Activated CD4-positive, alpha-beta T cell treated with anti-CD3 and anti-CD28 coated beads, Interleukin-2, amount 50 U/mL, for 24 hours (primary cell): ENCODE measurements at places on chromosomes 16 and 17.
A peak's percentile ranks its signal among the peaks of the same experiment; 100 is the strongest.

- no peak for DNase-seq
Measured at GRCh38 chr16:56677474-56677873, 4.8 kb upstream of the MT1X start.

DNA sequence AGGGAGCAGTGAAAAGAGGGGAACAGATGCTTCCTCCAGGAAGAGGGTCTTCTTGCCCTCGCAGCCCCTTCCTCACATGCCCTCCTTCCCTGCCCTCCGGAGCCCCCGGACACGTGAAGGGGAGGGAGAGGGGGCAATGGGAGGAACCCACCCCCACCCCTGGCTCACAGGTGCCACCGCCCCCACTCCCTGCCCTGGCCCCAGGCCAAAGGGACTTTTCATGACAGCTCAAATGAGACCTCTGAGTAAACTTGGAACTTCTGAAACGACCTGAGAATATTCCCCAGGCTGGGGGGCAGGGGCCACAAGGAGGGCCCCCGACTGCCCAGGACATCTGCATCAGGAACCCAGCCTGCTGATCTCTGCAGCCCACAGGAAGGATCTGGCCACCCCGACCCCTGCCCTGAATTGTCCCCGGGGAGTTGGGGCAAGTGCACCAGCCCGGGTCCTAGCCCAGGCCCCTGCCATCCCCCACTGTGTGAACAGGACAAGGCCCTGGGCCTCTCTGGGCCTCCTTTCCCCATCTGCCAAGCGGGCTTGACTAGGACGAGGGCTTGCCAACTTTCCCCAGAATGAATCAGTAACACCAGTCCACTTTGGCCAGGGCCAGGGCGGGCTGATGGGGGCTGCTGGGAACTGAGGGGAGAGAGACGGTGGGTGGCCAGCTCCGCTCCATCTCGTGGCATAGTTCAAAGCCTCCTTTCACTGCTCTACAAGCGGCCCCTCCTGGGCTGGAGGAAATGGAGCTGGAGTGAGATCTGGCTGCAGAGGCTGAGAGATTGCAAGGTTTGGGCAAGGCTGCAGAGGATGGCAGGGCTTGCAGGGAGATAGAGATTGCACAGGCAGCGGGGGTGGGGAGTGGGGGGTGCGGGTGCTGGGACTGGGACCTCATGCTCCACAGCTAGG is 3.8 kb downstream of the IL21R start:
- DNase-seq = peak; percentile 75

- DNase-seq = no peak
Measured at GRCh38 chr16:59296888-59297287, 562.8 kb upstream of the GOT2 start.

GRCh38 chr17:81254955-81255717 is 16.0 kb downstream of the NDUFAF8 start:
- DNase-seq = no peak

DNA sequence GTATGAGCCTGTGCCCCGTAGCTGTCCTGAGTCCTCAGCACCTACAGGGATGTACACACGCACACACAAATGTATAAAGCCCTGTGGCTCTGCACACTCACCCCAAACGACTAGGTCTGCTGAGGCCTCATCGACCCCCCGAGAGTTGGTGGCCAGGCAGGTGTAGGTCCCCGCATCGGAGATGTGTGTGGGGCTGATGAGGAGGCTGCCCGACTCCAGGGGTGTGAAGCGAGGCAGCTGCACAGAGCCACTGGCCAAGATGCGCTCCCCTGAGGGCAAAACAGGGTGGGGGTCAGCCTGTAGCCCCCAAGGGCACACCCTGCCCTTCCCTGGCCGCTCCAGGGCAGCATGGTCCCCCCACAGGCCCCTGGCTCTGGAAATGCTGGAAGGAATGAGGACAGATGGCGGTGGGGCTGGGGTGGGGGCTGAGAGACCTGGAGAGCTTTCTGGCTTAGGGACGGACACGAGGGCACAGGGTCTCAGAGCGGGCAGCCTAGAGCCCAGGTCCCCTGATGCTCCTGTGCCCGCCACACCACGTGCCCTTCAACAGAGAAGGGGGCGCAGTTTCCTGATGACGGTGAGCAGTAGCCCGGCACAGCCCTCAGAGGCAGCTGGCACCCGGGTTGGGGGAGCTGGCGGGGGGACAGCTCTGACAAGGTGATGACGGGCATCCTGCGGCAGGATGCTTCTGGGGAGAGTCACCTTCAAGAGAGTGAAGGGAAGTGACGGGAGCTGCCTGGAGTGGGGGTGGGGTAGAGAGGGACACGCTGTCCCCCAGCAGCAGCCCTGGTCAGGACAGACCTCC is 119.8 kb upstream of the CDC42EP4 start:
- no peak for DNase-seq

GRCh38 chr16:78298986-78299385 is 199.5 kb downstream of the WWOX start:
- no peak for DNase-seq

- DNase-seq = no peak
Measured at GRCh38 chr17:17904166-17905035, 67.6 kb upstream of the SREBF1 start.

DNA sequence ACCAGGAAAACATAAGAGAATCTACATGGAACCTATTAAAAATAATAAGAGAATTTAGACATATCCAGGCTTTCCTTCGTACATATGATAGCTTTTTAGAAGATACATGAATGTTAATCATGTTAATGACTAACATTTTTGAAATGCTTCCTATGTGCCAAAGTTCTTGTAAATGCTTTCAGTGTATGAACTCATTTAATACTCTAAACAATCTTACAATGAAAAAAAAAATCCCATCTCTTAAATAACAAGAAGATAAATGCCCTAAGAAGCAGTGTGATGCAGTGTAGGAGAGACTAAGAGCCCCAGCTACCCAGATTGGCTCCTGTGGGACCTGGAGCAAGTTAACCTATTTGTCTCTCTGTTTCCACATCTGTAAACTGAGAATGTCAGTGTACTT is 220.4 kb upstream of the MYOCD start:
- no peak for DNase-seq

- peak; percentile 73 for DNase-seq
Measured at GRCh38 chr17:82320956-82321927, 3.8 kb upstream of the CD7 start.

- DNase-seq = no peak
Measured at GRCh38 chr17:7548585-7549400, at the start of gene TNFSF12. Gene TNFSF12, plus strand, starts transcription at chr17:7549058. Its CDS starts 96 bp downstream, at chr17:7549154.

GRCh38 chr17:46811978-46812583 is 6.4 kb downstream of the WNT3 start:
- DNase-seq = no peak

GRCh38 chr16:23615805-23616204 is 19.7 kb upstream of the NDUFAB1 start:
- DNase-seq = no peak

DNA sequence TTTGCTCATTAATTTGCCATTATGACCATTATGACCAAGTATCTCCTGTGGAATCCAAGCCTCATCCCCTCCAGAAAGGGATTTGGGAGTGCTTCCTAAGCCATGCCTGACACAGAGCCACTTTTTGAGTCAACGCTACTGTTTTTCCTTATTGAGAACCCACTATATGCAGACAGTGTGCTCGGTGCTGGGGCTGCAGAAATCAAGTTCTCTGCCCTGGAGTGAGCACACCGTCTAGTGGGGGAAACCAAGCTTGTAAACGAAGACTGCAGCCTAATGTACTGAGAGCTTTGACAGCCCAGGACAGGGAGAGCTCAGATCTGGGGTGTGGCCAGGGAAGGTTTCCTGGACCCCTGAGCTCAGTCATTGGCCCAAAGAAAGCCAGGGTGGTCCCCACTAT is 111.0 kb downstream of the ENGASE start:
- DNase-seq = no peak

DNA sequence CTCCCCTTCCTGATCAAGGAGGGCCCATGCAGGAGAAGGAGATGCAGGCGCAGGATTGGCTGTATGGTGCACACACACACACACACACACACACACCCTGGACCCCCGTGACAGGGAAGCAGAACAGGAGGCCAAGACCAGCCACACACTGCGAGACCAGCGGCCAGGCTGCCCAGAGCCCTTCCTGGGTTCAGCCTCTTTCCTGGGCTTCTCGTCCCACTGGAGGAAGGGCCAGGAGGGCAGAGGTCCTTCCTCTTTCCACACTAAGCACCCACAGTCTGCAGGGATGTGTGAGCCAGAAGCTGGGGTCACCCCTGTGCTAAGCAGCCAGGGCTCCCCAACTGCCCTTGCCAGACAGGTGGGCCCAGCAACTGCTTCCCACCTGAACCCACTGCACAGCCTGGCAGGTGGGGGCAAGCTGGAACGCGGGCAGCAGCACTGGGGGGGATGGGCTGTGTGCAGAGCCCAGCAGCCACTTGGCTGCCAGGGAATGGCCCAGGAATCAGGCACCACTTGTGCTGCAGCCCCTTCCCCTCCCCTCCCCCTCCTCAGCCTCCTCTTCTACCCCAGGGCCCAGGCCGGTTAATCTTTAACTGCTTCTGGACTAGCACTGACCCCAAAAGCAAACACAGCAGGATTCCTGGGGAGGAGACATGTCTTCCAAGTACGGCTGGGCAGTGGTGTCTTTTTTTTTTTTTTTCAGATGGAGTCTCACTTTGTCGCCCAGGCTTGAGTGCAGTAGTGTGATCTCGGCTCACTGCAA is 44.6 kb upstream of the SLC38A10 start:
- no peak for DNase-seq

DNA sequence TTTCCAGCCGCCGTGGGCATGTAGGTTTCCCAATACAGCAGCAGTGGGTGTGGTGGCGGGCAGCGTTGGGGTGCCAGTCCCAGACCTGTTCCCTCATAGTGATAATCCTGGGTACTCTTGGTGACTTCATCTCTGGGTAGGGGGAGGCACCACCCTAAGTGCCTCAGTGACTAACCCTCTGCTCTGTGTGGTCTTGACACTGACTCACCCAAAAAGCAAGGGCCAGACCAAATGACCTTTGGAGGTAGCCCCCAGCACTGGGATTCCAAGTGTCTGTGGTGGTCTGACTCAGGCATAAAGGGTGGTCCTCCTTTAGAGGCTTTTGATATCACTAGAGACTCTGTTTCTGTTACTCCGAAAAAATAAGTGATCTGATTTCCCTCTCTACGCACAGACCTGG is 908 bp downstream of the CALB2 start:
- no peak for DNase-seq

- DNase-seq = no peak
Measured at GRCh38 chr17:4942760-4943508, 2.9 kb downstream of the RNF167 start.

- DNase-seq = no peak
Measured at GRCh38 chr17:75773808-75774470, 8.9 kb upstream of the GALK1 start.

DNA sequence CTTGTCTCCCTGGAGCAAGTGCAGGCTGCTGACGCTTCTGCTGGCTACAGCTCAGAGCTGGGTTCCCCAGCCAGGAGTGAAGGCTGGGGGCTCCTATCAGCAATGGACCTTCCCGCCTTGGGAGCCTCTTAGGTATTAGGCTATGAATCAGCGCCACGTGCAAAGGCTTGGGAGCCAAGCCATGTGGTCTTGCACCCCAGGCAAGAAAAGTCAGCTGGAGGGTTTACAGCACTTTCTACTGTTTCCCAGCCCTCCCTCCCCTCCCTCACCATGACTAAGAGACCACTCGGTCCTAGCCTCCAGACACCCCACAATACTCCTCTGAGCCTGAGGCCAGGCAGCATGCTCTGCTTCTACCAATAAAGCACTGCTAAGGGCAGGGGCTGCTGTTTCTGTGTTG is 12.3 kb downstream of the EPX start:
- no peak for DNase-seq

- peak; percentile 47 for DNase-seq
Measured at GRCh38 chr17:42288803-42289610, 709 bp downstream of the STAT5A start.

- DNase-seq = no peak
Measured at GRCh38 chr16:3131755-3132377, 3.0 kb upstream of the ZNF213 start.

DNA sequence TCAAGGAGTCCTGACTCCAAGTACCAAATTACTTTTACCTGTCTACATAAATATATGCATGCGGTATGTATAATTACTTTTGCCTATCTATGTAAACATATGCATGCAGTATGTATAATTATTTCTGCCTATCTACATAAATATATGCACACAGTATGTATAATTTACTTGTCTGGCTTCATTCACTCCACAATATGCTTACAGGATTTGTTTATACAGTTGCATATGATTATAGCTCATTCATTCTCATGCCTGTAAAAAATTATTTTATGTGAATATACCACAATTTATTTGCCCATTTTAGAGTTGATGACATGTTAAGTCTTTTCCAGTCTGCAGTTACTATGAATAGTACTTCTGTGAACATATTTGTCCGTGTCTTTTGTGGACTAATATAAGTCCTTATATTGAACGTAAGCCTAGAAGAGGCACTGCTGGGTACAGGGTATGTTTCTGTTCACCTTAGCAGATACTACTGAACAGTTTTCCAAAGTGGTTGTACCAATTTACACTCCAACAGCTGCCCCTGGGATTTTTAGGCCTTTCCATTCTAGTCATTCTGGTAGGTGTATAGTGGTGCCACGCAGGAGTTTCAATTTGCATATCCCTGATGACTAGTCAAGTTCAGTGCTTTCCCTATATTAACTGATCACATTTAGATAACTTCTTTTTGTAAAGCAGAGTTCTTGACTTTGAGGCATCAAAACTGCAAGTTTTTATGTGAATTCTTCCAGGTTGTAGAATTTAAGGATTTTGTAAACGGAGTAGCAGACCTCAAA is 47.0 kb downstream of the MARVELD3 start:
- no peak for DNase-seq

DNA sequence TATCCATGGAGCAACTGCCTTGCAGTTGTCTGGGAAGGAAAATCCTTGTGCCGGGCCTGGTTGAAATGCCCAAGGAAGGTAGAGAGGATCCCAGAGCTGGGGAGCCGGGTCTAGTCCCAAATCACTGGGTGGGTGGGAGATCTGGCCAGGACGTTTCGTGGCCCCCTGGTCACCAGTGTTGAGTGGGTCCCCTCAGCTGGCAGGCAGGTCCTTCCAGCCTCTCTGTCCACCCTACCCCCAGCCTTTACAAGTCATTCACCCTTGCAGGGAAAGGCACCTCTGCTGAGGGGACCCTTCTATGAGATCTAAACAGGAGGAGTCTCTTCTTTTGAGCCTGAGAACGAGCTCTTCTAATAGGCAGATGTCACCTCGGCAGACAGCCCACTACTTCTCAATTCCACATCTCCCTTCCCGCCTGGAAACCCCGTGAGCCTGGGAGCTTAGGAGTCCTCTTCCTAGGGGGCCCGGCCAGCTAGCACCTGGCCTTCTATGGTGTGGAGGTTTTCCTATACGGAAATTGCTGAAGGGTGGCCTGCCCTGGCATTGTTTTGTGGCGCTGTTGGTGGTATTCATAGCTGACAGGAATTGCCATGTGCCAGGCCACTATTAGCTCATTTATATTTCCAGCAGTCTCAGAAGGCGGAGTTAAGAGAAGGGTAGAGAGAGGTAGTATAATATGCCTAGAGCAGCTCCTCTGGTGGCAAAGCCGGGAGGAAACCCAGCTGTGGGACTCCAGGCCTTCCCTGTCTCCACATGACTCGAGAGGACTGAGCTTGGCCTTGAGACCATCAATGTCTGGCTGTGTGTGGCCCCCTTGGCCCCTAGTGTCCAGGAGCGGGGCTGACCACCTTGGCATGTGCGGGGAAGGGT is 13.3 kb downstream of the MPRIP start:
- no peak for DNase-seq
